AG08395 (cell line): ENCODE measurements at places on chromosomes 4 and X.

- DNase-seq = no peak
Observed at GRCh38 chr4:124121461-124121971, 591.0 kb downstream of the ANKRD50 start.

- no peak for DNase-seq
Observed at GRCh38 chr4:2331519-2332200, 69.8 kb upstream of the MXD4 start.

DNA sequence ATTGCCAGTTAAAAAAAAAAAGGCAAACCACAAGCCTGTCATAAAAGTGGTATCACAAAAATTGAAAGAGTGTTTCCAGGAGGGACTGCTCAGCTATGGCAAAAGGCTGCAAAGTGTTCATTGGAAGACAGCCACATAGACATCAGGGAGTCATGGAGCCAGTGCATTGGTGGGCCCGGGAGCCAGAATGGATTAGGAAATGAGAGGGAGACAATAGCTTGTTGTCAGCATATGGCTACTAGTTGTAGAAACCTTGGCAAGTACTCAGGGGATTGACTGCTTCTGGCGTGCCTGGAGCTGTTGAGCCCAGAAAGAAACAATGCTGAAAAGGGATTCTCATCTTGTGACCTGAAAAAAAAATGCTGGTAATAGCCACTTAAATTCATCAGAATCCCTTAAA lies 5.0 kb downstream of the GAR1 start:
- no peak for DNase-seq

- DNase-seq = no peak
Observed at GRCh38 chrX:115573185-115573584, 12.2 kb downstream of the PLS3 start.

GRCh38 chr4:157220371-157220881 lies at the start of gene GRIA2:
Gene GRIA2 (plus strand): TSS chr4:157220728. CDS start chr4:157221043, 315 bp downstream.
- DNase-seq = peak; percentile 60

- DNase-seq = no peak
Observed at GRCh38 chr4:16466581-16466980, 240.3 kb upstream of the TAPT1 start.

- no peak for DNase-seq
Observed at GRCh38 chrX:56746996-56747395, 18.0 kb downstream of the NBDY start.

DNA sequence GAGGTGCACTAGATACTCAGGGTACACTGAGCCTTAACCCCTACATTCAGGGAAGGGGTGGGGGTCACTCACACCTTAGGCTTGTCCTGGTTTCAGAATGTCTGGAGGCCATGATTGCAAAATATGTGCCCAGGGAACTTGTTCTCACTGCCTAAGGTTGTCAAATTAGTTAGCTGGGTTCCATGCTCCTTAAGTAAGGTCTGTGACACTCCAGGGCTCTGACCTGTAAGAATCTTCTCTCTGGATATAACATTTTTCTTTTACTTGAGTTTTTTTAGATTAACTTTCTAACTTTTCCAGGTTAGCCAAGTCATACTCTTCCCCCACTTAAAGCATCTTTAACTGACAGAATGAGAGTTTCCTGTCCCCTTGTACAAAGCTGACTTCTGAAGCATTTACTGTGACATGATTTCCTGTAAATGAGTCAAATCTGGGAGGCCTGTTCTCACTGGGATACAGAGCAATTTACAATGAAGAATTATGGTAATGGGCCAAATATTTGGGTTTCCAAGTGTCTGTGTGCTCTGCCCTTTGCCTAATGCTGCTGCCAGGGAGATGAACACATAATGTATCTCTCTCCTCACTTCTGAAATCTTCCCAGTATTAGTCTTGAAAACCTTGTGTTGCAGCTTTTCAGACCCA lies 101.7 kb downstream of the GATB start:
- DNase-seq = peak; percentile 70

DNA sequence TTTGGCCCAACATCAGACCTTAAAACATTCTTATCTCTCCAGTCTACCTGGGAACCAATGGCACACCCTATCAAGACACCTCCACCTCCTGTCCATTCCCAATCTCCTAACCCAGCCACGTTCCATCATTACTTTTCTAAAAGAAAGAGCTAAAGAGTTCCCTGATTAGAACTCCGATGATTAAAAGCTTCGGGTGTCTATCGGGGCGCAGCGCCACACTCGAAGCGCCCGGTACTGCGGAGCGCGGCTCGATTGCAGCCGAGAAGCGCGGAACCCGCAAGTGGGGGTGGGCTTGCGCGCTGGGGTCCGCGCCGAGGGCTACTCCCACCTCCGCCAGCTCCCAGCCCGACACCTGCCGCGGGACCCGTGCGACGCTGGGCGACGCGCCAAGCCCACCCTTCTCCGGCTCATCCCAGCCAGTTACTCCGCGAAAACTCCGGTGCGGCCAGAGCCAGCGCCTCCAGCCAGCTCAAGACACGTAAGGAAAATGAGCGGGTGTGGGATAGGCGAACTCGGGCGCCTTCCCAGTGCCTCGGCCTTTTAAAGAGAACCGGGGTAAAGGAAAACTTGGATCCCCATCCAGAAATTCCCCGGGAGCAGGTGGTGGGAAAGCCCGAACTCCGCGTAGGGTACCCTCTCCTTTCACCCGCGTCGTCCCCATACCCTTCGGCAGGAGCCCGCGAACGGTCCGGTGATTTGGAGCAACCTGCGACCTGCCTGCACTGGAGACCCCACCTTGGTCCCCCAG lies 593 bp downstream of the NPY1R start:
- DNase-seq = peak; percentile 21

DNA sequence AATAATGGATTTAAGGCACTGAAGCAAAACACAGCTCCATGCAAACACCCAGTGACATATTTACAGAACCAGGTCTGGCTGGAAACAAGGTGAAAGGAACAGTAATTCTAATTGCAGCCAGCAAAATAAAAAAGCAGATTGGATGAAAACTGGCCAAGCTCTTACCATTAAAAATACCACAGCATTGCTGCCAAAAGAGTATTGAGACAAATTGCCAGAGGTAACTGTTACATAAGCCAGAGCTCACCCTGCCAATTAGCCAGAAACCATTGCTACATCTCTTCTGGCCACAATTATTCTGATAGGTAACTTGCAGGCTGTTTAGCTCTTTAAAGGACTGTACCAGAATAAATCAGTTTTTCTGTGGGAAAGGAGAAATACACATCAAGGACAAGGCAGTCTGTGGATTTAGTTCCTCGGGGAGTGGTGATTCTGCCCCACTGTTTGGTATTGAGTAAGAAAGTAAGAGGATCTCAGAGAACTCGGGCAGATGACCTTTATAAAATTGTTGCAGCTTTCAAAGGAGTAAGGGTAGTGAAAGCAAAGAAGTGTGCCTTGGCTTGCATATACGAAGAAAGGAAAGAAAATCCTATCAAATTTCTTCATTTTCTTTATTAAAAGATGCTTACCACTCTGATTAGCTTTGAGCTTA lies 369.5 kb downstream of the PPP3CA start:
- no peak for DNase-seq

- no peak for DNase-seq
Observed at GRCh38 chr4:6324999-6325787, 55.5 kb downstream of the WFS1 start.

DNA sequence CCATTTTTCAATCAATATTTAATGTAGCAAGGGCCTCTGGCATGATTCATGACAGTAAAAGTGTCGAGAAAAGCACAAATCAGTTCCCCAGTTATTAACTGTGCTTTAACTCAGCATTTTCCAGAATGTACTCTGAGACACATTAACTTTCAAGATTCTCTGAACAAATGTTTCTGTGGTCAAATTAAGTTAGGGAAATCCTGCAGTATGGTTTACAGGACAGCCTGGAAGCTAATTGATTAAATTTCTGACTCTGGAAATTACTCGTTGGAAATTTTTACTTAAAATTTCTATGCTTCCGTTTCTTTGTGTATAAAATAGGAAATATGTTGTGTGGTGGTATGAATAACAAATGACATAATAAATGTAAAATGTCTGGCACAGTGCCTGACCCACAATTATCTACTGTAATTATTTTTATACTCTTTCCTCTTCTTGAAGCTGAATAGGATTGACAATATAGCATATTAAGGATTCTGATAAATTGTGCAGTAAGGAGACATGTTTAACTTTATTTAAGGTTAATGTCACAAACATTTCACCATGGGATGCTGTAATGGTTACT lies 33.7 kb downstream of the STK32B start:
- DNase-seq = no peak

DNA sequence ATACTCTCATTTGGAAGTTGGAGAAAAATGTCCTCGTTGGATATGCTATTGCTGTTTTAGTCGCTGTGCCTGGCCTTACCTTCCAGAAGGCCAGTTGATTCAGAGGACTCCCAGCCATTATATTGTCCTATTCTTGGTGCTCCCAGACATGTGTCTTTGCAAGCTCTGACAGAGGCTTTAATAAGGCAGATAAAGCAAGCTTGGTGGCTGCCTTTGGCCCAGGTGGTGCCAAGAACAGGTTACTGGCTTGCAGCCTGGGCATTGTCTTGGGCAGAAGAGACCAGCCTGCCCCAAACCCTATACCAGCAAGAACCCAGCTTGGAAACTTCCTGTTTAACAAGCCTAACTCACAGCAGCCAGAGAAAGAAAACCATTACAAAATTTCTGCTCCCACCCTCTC lies 16.9 kb downstream of the RAI2 start:
- DNase-seq = no peak

DNA sequence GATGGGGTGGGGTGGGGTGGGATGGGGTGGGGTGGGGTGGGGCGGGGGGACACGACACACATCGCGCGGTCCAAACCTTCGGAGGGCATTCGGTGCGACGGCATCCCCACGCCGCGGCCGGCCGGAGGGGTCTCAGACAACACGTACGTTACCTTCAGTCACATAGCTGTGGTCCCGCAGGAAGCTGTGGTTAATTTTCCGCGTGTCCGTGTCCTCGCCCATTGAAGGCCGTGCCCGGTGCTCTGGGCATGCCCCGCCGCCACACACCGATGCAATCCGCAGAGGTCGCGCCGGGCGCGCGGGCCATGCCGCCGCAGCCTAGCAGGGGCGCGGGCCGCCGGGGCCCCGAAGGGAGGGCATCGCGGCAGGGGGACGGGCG lies 417 bp downstream of the PPP2R2C start:
- no peak for DNase-seq

GRCh38 chr4:61520681-61521160 lies 320.6 kb downstream of the ADGRL3 start:
- no peak for DNase-seq

- DNase-seq = no peak
Observed at GRCh38 chr4:13102092-13102742, 381.9 kb downstream of the RAB28 start.

- DNase-seq = no peak
Observed at GRCh38 chr4:53907772-53908171, 156.6 kb downstream of the CHIC2 start.

GRCh38 chr4:113145519-113146291 lies 96.3 kb downstream of the ANK2 start:
- DNase-seq = no peak

DNA sequence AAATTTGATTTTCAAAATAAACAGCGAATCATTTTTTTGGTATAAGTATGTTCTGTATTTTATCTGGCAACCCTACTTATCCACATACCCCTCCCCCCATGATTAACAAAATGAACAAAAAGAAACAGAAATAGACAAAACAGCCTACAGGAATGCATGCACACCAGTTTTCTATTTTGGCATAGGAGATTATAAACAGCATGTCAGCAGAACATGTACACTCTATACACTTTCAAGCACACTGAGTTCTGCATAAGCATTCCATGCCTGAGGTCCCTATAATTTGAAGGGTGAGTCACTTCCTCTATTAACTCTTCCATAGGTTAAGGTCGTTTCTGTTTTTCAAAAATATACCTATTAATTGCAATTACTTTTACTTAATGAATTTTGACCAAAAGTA lies 28.0 kb upstream of the ZNF280C start:
- DNase-seq = no peak

GRCh38 chr4:26609391-26609790 lies 25.5 kb downstream of the TBC1D19 start:
- no peak for DNase-seq

DNA sequence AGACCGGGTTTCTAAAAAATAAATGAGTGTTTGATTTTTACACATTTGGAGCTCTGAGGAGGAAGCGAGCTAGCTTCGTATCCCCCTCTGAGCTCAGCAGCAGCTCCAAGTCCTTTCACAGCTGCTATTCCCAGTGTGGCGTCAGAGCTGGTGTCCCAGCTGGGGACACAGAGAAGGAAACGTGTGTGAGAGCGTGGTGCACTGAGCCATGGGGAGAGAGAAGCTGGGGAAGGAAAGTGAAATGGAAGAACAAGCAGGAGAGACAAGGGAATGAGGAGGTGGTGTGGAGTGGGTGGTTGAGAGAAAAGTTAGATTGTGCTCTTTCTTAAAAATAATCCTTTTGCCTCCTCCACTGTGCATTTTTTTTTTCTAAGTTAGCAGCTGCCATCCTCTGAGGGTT lies 79.5 kb upstream of the SLC4A4 start:
- no peak for DNase-seq

DNA sequence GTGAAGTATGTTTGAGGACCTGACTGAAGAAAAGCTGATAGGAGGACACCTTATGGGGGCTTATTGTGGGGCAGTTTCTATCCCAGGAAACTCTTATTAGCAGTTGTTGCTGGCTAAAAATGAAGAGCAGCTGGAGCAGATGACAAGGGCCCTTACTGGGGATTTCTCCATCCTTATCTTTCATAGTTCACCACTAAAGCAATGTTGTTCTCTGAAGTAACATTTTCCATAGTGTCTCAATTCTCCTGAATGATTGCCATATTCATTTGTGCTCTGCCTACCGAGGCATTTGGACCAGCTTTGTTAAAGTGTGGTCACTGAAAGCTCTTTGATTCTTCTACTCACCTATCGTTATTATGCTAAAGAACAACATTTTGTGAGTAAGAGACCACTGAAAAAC lies 7.7 kb downstream of the ENOX2 start:
- no peak for DNase-seq

DNA sequence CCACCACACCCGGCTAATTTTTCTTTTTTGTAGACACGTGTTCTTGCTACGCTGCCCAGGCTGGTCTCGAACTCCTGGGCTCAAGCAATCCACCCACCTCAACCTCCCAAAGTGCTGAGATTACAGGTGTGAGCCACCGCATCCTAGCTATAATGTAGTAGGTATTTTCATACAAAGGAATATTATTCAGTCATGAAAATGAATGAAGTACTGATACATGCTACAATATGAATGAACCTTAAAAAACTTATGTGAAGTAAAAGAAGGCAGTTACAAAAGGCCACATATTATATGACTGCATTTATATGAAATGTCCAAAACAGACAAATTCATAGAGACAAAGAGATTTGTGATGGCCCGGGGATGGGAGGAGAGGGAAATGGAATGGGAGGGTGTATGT lies 4.7 kb upstream of the GATA1 start:
- DNase-seq = no peak

GRCh38 chr4:81743731-81744435 lies 272.2 kb upstream of the RASGEF1B start:
- DNase-seq = no peak

- DNase-seq = no peak
Observed at GRCh38 chr4:40227284-40227683, 30.5 kb downstream of the RHOH start.
